ENCODE measurements at places on chromosomes 4 and X.

GRCh38 chr4:99828477-99828876 is 11.8 kb downstream of the DAPP1 start:
- no peak for DNase-seq

DNA sequence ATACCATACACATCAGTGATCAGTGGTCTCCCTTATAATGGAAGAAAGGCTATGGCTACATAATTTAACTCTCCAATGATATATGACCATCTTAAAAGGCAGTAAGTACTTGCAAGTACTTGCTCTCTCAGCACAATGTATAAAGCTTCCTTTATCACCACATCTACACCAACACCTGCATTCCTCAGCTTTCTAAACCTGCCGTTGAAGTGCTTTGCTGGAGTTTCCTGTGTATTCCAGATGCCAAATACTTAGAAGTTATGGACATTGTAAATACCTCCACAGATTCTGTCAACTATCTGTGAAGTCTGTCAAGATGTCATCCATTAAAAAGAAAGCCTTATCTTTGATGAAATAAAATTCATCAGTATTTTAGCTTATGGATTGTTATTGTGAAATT is 335.0 kb upstream of the GALNTL6 start:
- no peak for DNase-seq

DNA sequence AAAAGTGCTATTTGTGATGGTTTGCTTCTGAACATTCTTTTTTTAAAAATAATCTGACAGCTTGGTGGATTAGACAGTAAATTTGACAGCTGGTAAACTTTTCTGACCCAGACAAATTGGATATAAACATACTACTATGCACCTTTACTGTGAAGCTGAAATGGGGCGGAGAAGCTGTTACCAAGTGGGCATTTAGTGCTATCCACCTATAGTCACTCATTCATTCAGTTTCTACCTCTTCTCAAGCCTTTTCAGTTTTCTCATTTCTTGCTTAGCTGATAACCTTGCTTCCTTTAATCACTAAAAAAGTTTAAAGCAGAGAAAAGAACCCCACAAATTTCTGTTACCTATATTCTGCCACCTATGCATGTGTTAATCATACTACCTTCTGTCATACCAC is 5.2 kb downstream of the RPS3A start:
- DNase-seq, result no peak

DNA sequence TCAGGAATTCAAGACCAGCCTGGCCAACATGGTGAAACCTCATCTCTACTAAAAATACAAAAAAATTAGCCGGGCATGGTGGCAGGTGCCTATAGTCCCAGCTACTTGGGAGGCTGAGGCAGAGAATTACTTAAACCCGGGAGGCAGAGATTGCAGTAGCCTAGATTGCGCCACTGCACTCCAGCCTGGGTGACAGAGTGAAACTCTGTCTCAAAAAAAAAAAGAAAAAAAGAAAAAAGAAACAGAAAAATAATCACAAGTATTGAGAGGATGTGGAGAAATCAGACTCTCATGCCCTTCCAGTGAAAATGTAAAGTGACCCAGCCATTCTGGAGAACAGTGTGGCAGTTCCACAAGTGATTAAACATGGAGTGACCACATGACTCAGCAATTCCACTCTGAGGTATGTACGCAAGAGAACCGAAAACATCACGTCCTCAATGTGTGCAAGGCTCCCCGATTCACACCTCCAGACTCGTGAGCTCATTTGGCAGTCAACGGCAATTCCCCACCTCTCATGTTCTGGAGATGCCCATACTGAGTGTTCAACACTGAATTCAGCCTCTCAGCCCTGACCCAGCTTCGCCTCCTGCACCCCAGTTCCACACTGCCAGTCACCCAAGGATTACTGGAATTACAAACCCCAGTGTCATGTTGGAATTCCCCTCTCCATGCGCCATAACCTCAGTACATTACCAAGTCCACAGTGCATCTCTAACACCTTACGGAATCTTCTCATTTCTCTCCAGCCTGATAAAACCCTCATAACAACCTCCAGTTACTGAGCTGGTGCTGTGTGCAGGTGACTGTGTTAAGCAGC is 21.1 kb downstream of the ACOX3 start:
- no peak for DNase-seq

DNA sequence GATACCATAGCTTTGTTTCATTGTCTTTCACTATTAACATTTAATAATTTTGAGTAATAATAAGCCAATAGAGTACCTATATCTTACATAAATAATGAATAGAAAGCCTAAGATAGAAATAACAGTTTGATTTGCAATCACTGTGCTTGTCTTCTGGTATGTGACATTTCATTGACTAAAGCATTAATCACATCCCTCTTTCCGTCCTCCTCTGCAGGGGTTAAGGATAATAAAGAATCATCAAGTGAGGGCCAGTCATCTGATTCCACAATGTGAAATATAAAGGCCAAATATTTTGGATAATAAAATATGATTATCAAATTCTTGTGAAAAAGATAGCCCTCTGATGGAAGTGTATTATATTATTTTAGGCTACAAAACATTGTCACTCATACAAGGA is 2073.4 kb downstream of the ARAP2 start:
- no peak for DNase-seq

GRCh38 chr4:45576275-45576674 is 547.6 kb downstream of the GABRG1 start:
- no peak for DNase-seq

DNA sequence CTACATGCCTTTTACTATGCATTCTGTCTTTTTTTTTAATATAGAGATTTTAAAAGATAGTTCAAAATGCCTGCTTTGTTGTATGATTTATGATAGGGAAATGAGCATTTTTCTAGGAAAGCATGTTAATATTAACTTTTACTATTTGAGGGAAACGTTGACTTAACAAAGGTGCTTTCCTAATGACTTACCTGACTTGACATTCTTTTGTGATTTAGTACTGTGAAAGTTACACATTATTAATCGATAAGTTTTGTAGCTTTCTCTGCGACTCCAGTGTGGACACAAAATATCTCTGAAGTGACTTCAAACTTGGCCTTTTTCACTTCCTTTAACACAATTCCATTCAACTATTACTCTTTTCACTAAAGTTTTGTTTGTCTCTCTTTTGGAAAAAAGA is 184.3 kb downstream of the GC start:
- no peak for DNase-seq

DNA sequence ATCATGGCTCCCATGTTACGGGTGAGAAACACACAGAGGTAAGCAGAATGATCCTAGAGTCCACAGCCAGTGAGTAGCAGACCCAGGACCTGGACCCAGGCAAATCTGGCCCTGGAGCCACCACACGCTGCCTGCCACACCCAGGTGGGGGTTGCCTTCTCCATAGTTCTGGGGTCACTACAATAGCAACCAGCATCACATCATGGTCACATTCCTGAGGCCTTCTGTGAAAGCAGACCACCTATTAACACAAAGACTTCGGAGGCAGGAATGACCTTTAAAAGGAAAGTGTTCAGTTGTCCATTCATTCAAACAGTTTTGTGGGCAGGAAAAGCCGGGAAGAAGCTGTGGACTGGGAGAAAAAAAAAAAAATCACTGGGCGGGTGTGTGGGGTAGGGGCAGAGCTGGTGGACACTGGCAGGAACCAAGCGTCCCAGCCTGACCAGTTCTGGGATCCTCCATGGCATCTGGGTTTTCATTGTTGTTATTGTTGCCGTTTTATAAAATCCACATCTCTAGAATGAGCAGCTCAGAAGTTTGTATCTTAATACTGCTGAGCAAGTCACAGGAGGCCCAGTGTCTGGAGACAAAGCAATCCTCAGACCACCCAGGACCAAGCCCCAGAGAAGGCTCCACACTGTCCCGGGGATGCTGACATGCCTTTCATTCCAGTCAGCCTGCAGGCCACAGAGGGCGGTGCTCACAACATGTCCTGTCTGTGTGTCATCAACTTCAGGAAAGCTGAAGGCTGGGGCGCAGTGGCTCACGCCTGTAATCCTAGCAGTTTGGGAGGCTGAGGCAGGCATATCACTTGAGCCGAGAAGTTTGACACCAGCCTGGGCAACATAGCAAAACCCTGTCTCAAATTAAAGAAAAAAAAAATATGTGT is 67.0 kb downstream of the SEL1L3 start:
- DNase-seq, result no peak

DNA sequence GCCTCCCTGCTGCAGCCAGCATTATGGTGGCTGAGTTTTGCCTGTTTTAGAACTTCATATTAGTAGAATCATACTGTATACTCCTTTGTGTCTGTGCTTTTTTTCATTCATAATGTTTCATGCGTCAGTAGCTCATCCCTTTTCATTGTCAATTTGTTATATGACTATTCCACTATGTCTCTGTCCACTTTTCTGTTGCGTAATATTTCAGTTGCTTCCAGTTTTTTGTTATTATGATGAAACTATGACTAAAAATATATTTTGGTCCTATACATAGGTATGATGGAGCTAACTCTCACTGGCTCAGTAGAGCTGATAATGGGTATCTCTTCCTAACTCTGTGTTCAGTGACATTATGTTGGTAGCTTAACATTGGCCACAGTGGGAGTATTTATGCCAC is 48.3 kb downstream of the DMP1 start:
- DNase-seq, result no peak

DNA sequence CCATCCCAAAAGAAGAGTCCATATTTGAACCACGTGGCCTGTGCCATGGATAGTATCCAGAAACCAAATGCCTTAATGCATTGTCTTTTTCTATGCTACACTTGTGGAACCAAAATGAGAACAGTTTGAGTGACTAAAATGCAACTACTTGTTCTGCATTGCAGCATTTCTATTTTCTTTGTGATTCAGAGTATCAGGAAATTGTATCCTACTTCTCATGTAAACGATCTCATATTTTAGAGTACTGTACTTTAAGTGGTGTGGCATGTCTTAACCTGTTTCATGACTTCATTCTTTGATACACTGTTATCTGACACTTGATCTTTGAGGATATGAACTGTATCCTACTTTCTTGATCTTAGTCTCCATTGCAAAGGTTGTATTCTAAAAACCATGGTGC is 167.2 kb upstream of the WDR1 start:
- DNase-seq, result no peak

DNA sequence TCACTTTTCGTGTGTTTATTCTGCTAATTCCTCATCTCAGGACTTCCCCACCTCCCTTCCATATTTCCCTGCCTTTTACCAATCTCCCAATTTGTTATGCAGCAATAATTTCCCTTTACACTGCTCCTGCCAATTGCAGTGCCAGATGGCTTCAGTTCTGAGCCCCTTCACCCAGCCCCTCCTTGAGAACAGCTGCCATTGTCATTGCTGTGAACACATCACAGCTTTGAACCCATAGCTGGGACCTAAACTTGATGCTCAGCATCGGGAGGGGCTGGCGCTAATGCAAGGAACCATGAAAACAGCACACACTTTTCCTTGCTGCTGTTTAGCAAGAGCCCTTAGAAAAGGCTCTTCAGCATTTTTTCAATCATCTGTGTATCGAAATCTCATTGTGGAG is 104.9 kb downstream of the ALPK1 start:
- no peak for DNase-seq

DNA sequence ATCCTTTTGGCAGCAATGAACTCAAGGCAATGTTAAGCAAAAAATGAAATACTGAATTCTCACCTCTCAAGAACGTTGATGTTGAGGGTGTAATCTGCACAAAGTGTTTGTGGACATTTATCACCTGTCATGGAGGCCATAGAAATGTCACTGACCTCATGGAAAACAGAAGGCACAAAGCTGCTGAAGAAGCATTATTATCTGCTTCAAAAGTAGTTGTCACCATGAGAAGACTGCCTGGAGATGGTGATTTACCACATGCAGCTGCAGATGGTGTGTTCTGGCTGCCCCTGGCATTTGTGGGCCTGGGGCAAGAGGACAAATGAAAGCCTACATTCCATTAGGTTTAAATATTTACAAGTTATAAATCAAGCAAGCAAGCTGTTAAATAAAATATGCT is 116.8 kb upstream of the RPS6KA3 start:
- no peak for DNase-seq

GRCh38 chr4:88138561-88138960 is 19.9 kb downstream of the ABCG2 start:
- no peak for DNase-seq

GRCh38 chrX:87525771-87526229 is 8.2 kb downstream of the KLHL4 start:
- DNase-seq, result no peak

GRCh38 chr4:145230726-145231125 is 50.3 kb upstream of the OTUD4 start:
- DNase-seq, result no peak

DNA sequence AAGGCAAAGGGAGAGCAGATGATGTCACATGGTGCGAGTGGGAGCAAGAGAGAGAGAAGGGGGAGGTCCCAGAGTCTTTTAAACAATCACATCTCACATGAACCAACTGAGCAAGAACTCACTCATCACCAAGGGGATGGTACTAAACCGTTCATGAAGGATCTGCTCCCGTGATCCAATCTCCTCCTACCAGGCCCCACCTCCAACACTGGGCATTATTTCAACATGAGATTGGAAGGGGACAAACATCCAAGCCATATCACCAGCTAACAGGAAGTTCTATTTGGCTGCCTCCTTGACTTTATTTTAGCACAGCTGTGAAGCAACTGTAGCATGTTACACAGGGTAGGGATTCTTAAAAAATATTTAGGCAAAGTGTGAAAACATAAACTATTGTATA is 102.5 kb downstream of the DDIT4L start:
- DNase-seq, result no peak

DNA sequence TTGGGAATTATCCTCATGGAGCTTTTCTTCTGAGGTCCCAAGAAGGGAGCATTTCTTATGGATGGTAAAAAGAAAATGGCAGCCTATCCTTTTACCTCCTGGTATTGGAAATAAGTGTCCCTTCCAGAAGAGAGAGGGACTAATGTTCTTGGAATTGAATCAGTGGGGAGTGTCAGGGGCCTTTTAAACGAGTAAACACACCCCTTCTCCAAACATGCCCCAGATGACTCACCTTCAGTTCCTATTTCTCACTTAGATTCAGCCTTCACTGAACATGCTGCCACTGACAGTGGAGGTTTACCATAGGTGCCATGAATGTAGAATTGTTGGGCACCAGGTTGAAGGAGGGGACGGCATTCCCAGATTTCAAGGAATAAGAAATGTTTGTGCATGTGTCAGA is 19.0 kb downstream of the MAGEC2 start:
- DNase-seq, result no peak

- no peak for DNase-seq
Observed at GRCh38 chrX:72041871-72042851, 89.6 kb downstream of the RTL5 start.

- no peak for DNase-seq
Observed at GRCh38 chr4:177194906-177195305, 114.8 kb upstream of the NEIL3 start.

- no peak for DNase-seq
Observed at GRCh38 chr4:72969976-72970375, 99.5 kb downstream of the COX18 start.

- DNase-seq, result no peak
Observed at GRCh38 chrX:22689290-22689689, 310.5 kb upstream of the DDX53 start.

GRCh38 chr4:110526589-110526988 is 50.6 kb downstream of the ENPEP start:
- no peak for DNase-seq

DNA sequence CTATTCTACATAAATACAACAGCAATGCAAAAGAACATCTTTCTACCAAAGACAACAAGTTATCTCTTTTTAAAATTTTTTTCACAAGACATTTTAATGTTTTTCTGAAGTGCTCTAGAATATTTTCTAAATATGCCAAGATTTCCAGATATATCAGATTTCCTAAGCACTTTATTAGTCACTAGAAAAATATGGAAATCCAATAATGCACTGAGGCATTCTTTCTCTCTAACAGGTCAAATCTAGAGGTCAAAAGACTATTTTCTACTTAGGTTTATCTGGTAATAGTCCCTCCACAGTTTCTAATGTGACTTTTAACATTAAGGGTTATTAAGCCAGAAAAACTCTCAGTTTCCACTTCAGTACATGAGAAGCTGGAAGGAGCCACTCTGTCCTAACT is 1041.2 kb upstream of the INTU start:
- DNase-seq, result no peak
